ENCODE measurements at places on chromosomes 3 and 15.

DNA sequence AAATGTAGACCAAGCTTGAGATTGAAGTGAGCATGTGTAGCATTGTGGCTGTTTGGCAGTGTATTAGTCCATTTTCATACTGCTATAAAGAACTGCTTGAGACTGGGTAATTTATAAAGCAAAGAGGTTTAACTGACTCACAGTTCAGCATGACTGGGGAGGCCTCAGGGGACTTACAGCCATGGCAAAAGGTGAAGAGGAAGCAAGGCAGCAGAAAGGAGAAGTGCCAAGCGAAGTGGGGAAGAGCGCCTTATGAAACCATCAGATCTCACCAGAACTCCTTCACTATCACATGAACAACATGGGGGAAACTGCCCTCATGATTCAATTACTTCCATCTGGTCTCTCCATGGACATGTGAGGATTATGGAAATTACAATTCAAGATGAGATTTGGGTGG lies 8.6 kb upstream of the CERS3 start:
- DNase-seq: no peak

DNA sequence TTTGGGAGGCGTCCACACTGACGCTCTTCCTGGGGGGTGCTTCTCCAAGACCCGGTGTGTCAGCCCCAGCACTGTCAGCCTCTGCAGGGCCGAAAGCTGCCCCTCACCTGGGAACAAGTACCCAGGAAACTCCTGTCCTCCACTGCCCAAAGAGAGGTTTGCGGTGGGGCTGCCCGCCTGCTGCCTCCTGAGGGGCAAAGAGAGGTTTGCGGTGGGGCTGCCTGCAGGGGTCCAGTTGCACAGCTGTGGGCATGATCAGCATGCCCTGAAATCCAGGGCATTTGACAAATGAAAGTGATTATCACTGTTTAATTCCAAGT lies 15.1 kb upstream of the SNRPA1 start:
- no peak for DNase-seq

DNA sequence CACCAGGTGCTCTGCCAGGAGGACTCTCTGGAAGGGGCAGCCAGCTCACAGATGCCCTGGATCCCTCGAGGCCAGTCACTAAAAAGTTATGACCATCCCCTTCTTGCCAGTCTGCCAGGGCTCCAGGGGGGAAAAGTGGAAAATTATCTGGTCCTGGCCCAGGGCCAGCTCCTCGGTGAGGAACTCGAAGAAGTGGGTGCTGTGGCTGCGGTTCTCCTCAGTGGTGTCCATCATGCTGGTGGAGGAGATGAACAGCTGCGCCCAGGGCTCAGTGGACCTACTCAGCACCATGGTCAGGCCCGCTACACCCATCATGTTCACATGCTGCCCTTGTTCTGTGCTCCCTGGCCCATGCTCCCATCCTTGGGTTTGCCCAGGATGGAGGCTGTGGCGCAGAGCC lies 19.2 kb downstream of the EXOG start:
- DNase-seq: no peak

DNA sequence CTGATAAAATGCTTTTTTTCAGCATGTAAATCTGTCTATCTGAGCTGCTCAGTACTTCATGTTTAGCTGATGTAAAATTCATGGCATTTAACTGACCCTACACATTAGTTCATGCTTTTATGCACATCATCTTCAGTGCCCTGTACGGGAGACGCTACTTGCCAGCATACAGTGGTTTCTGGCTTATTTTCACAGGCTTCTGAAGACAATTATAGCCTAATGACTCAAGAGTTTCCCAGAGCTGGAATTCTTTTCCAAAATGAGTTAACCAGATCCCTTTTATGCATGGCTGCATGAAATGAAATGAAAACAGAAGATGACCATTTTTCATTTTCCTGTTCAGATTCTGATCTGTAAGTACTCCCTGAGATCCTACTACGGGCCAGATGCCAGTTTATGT lies 1061.5 kb downstream of the ROBO2 start:
- no peak for DNase-seq

Data from COR-L47 (cell line).